HCT116 (cell line): ENCODE measurements at places on chromosomes 3 and 15. TPM values are rescaled to one million over a fixed set of nuclear protein-coding genes. Genes with fewer than 3 reads are reported as not detected.

DNA sequence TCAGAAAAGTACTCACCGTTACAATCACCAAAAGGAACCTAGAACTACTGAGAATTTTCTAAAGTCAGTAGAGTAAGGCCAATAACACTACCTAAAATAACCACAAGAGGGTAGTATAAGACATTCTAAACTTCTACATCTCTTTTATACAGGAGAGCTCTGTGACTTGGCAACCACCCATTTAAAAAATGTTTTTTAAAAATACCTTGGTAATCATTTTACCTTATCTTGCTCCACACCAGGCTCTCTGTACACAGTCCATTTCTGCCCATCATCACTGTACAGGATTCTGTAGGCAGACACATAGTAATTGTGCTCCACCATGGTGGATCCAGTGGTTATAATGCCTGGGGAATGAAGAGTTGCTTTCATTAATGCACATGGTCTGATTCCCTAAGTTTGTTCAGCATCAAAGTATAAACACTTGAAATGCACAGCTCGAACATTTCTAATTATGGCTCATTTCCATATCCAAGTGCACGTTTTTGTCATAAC is 54.5 kb downstream of the ST3GAL6 start:
- no peak for DNase-seq

- no peak for DNase-seq
Measured at GRCh38 chr3:32432045-32432710, 40.5 kb downstream of the CMTM7 start.

DNA sequence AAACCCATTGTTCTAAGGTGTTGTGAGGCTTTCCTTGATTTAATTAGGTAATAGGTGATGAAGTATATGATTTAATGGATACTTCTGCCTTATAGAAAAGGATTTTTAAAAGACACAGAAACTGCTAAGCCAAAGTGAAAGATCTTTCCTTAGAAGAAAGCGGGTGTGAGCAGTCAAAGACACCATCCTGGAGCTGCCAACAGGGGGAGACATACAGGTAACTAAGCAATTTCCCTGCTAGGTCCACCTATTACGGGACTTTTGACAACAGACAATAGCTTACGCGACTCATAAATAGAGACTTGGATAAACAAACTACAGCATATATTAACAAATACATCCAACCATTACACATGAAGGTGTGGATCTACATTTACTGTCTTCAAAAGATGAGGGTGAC is 669.5 kb downstream of the SQOR start:
- no peak for DNase-seq

GRCh38 chr15:92930054-92930621 is 30.0 kb downstream of the CHD2 start:
- no peak for DNase-seq

DNA sequence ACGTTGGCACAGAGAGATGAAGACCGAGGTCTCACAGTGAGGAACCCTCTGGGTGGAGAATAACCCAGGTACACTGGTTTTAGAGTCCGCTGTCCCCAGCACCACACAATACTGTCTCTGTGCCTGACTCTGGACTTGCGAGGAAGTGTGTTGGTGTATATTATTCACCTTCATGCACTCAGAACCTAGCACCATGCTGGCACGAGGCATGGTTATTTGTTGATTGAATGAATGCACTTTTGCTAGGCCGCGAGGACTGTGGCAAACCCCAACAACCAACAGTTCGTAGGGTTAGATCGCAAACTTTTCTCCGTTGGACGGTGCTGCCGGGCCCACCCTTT is 484 bp upstream of the C3orf52 start:
- DNase-seq = no peak

DNA sequence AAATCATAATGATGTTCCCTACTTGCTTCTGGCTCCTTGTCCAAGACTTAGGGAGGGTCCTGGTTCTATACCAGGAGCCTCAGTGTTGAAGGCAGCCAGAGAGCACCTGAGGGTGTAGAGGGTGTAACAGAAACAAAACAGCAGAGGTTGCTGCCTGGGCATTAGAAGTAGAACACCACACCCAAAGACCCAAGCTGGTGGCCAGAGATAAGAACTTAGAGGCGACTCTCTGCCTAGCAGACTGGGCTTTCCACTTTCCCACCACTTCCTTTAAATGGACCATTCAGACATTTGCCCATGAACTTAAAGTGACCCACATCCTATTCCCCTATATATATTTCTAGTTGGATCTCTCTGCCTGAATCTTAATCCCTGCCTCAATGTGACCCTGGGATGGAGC is 189.8 kb downstream of the KLF13 start:
- DNase-seq = no peak

GRCh38 chr15:67290319-67290718 is 35.7 kb downstream of the IQCH start:
- DNase-seq = no peak

GRCh38 chr3:150861851-150862250 is 43.4 kb downstream of the MINDY4B start:
- no peak for DNase-seq

DNA sequence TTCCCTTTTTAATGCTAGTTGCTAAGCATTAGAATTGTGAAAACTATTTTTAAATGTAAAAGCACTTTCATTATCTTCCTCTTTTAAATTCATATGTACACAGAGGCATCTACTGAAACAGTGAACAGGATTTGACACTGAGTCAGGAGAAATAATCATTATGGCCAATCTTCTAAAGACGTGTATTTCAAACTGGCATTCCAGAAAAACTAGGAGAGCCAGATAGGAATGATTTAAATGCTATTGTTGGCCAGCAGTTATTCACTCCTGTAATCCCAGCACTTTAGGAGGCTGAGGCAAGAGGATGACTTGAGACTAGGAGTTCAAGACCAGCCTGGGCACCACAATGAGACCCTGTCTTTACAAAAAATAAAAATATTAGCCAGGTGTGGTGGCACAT is 67.6 kb upstream of the RAP2B start:
- no peak for DNase-seq

ADCY5 gene
- 0.49 TPM for total RNA-seq

COL8A1 gene
- 0.07 TPM for total RNA-seq

FBLN2 gene
- 0.39 TPM for total RNA-seq

MUC13 gene
- total RNA-seq = 0.44 TPM

CCR8 gene
- not detected for total RNA-seq

TGM5 gene
- total RNA-seq = not detected
